OCI-LY7 (cell line): ENCODE measurements at places on chromosomes 4 and X. TPM values are rescaled to one million over a fixed set of nuclear protein-coding genes. Genes with fewer than 3 reads are reported as not detected.

GUCY1A1 gene
- not detected in 2 replicates for total RNA-seq

RAB41 gene
- not detected in 2 replicates for total RNA-seq

FOXP3 gene
- 0.57 and 0.59 TPM in 2 replicates for total RNA-seq

TRIM60 gene
- total RNA-seq: not detected in 2 replicates

C4orf51 gene
- total RNA-seq: not detected in 2 replicates

GPR50 gene
- not detected in 2 replicates for total RNA-seq

SLIT2 gene
- total RNA-seq: not detected in 2 replicates

PCSK1N gene
- not detected in 2 replicates for total RNA-seq

USP17L17 gene
- not detected in 2 replicates for total RNA-seq

NHS gene
- total RNA-seq: not detected in 2 replicates

DNA sequence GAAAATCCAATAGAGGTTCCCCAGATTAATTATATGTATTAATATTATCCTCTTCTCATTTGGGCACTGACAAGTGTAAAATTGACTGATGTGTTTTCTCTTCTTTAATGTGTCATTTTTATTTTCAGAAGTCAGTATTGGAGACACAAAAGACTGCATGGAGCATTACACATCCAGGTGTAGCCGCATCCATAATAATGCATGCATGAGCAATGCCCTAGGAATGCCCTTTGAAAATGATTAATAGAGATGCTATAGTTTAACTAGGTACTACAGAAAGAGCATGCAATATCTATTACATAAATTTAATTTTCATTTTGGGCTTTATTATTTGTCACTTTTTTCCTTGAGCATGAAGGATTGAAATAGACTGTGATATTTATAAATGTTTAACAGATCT, 509.9 kb downstream of the SPOCK3 start:
- no peak for DNase-seq

GRCh38 chr4:17557880-17558279, 19.1 kb upstream of the LAP3 start:
- no peak for DNase-seq

DNA sequence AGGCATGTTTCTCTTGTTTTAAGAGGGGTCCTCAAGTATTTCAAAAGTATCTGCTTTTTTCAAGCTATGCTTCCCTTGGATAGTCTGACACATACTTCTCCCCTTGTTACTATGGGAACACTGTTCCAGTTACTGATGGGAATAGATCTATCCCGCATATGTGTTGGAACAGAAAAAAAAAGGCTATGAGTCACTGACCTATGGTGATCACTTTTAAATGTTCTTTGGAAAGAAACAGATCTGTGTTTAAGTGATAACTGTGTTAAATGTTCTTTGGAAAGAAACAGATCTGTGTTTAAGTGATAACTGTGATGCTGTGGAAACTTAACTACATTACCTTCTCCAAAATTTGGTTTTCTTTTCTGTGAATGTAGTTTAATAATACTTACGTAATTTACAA, 303.2 kb downstream of the TEX13C start:
- DNase-seq: no peak

DNA sequence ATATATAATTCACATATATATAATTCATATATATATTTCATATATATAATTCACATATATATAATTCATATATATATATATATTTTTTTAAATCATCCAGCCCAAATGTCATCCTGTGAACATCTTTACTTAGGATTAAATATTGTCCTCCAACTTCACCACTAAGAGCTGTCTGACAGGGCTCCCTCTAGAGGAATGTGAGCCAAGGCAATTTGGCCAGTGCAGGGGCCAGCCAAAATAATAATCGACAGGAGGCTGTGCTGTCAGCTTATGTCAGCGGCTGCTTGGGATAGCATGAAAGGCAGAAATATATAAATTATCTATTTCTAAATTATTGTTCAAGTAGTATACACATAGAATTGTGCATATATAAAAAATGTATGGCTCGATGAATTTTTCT, 29.5 kb downstream of the EGFL6 start:
- peak; percentile 3 for DNase-seq

DNA sequence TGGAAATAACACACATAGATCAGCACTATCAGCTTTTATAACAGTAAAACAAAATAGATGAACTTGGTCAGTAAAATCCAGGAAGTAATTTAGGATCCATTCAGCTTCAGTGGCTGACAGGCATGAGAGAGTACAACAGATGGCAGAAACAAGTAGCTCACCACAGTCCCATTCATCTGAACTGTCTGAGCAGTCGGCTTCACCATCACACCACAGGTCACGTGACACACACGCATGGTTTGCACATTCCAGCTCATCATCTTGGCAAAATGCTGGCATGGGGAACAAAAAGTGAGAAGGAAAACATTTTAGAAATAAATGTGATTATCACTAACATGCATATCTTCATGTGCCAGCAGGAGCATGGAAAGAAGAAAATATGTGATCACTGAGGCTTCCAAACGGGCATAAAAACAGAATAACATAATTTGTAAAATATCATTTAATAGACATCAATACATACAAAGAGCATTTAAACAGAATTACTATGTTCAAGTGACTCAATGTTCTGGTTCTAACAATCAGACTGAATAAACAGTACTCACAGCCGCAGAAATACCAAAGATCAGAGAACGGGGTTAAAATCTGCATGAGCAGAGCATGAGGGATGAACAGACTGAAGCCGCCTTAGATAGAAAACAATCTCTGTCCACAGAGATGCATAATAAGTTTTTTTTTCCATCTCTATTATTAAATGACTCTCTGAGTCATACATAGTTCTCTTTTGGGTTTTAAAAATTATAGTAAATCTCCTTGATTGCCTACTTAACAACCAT, 158.1 kb downstream of the ATP10D start:
- no peak for DNase-seq

GRCh38 chr4:13492747-13493146, 8.6 kb upstream of the RAB28 start:
- DNase-seq: no peak

DNA sequence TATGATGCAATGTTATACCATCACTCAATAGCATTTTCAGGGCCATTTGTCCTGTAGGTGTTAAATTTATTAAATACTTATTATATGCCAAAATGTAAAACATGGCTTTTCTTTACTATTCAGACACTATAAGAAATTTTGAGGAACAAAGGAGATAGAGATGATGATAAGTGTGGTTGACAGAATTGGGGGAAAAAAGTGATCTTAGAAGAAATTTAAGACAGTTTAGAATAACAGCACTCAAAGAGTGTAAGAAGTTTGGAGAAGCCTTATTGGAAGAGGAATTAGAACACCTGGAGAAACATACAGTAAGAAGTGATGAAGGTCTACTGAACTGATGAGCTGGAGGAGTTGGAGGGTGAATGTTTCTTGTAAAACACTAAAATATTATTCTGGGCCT, 12.8 kb upstream of the AFP start:
- DNase-seq: no peak

DNA sequence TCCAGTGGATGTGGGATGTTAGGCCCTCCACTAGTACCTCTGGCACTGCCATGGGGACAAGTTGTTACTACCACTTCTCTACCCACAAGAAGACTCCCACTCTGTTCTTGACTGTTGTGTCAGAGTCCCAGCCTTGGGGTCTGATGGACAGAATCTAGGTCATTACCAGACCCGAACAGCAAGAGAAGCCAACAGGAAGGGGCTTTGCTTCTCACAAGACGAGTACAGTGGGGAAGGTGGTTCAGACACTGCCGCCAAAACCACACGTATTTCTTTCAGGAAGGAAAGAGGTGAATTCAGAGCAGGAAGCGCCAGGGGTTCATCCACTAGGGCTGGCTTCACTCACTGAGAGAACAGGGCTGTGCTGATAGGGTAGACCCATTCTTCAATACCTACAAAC, 161.3 kb upstream of the KIT start:
- no peak for DNase-seq

DNA sequence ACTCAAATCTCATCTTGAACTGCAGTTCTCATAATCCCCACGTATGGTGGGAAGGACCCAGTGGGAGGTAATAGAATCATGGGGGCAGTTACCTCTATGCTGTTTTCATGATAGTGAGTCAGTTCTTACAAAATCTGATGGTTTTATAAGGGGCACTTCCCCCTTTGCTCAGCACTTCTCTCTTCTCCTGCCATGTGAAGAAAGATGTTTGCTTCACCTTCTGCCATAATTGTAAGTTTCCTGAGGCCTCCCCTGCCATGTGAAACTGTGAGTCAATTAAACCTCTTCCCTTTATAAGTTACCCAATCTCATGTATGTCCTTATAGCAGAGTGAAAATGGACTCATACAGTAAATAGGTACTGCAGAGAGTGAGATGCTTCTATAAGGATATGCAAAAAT, 1050.6 kb upstream of the GRIA3 start:
- no peak for DNase-seq

DNA sequence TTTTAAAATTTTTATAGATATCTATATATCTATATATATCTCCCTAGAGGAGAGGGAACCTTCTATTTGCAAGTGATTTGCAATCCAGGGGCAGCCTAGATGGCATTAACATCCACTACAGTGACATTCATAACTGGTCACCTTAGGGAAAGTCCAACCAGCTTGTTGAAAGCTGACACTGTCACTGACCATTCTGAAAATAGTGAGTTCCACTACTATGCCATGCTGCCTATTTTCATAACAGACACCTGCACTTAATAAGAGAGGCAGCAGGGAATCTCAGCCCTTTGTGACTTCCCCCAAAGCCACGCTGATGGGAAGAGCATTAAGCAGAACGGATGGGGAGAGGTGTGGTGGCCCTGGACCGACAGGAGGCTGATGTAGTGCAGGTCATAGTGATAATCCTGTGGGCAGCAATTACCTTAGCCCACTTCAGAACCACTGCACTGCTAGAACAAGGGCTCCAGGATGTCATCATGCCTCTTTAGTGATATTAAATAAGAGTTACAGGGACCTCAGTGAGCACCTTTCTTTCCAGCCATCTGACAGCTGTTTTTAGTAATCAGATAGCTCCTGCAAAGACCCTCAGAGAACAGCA, 51.3 kb downstream of the GPRIN3 start:
- DNase-seq: no peak

DNA sequence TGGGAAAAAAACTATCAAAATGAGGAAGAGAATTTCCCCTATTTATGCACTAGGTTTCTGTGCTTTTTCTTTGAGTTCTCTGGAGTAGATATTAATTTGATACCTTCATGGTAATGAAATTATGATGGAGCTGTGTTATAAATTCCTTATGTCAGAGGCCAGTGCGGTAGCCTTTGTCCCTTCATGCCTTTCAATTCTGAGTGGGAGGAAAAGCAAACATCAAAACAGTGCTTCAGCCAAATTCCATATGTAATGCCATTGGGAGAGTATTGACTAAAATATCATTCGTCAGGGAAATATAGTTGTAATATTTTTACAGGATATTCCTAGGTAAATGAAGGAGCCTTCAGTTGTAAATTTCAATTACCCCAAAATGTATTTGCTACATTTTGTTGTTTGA, 17.5 kb upstream of the RGN start:
- DNase-seq: no peak

DNA sequence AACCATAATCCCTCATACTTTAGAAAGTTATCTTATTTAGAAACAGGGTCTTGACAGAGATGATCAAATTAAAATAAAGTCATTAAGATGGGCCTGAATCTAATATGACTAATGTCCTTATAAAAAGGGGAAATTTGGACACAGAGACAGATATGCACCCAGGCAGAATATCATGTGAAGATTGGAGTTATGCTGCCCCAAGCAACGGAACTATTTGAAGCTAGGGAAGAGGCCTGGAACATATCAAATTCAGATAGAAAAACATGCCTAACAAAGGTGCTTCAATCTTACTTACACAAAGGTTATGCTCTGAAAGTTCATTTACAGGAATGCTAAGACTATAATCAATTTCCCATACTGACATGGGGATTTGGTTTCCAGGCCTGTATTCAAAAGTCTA, 112.7 kb upstream of the NAP1L5 start:
- no peak for DNase-seq

DNA sequence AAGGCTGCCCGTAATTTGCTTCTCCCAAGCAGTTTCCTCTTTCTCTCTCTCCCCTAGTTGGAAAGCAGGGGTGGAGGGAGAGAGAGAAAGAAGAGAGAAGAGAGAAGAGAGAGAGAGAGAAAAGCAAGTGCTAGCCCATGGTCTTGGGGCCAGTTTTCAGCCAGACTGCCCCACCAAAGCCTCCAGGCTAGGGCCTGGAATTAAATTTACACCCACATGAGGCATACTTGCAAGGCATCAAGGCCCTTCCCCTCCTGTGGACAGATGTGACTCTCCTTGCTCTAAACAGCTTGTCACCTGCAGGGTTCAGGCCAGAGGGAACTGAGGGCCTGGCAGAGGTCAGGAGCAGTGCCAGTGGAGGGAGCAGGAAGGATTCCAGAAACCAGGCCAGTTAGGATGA, 1.7 kb upstream of the CXCR3 start:
- no peak for DNase-seq

DNA sequence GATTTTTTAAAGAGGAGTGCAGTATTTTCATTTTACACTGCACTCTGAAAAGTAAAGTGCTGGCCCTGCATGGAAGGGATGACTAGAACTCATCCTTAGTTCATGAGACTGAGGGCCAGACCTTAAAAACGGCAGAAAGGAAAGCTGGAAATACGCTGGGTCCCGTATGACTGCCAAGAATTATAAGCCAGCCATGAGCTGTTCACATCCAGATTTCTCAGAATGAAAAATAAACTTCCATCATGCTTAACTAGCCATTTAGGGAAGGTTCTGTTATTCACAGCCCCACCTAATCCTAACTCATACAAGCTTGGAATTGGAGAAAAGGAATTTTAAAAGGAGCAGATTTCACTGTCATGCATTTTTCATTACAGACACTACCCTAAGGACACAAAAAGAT, 894.4 kb downstream of the FAT4 start:
- no peak for DNase-seq

DNA sequence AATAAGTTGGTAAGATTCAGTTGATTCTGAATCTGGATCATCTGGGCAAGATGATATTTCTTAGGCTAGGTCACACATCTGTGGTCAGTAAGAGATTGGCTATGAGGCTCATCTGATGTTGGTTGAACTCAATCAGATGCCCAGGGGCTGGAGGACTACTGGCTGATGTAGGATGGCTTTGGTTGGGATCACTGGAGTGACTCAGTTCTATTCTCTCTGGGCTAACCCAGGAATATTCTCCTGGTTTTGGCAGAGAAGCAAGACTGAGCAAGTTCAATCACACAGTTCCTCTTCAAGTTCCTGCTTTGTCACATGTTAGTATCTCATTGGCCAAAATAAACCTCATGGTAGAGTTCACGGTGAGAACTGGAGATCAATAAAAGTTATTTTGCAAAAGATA, 902.3 kb upstream of the SLIT2 start:
- no peak for DNase-seq
